Osteoblast (primary cell): ENCODE measurements at places on chromosomes 6 and 20.
A peak's percentile ranks its signal among the peaks of the same experiment; 100 is the strongest.

GRCh38 chr6:105818505-105818904 is 267.6 kb upstream of the PRDM1 start:
- no peak for DNase-seq

DNA sequence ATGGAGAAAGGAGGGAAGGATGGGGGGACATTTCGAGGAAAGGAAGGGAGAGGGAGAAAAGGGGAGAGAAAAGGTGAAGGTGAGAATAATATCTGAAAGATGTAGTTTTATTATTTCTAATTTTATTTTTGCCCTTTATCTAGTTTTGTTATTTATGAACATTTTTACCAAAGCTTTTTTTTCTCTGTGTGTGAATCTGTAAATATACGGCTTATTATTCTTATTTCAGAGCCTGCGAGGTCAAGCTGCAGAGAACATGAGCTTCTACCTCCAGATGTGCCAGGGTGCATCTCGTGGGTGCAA is 35.0 kb downstream of the HLA-A start:
- DNase-seq = no peak

DNA sequence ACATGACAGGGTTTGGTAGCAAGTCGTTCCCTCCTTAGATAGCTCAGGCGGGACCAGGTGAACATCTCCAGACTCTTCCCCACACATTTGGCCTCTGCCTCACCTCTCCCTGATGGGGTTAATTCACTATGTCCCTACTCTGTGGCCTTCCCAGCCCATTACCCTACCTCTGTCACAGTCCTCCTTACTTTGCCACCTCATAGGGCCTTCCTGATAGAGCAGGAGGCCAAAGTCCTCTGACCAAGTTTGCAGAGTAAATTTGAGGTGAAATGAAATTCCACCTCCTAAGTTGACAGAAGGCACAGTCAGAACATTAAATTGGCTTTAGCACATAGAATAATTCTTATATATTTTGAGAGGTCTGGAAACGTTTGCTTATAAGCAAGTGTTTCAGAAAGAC is 53.1 kb upstream of the ARMC2 start:
- DNase-seq = peak; percentile 42

DNA sequence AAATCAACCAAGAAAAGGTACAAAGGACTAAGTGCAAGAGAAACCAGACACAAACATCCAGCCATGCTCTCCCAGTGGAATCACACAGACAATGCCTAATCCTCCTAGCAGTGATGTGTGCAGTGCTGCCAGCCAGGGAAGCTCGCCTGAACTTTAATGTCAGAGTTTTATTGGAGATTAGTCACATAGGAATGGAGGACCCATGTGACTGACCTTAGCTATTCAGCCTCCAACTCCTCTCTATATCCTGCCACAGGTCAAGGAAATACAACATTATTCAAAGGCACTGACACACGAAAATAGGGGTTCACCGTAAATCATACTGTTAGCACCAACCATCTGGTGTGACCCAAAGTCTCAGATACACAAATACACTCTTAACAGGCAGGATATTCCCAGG is 684.6 kb downstream of the DOK5 start:
- DNase-seq = no peak

DNA sequence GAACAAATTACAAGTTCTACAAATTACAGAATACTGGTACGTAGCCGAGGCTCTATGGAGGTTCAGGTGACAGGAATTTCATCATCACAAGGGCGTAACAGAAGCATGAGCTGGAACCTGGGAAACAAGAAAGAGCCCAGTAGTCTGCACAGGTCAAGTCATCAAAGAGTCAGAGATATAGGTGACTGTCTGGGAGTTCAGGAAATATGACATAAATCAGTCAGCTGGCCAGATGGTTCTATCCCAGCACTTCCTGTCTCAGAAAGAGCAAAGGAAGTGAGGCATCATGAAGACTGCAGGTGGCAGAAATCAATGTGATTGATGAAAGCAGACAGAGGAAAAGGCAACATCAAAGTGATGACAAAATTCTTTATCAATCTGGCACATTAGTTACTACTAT is 23.3 kb downstream of the MYCT1 start:
- DNase-seq = no peak

GRCh38 chr6:41625442-41625841 is 12.8 kb upstream of the MDFI start:
- peak; percentile 72 for DNase-seq

DNA sequence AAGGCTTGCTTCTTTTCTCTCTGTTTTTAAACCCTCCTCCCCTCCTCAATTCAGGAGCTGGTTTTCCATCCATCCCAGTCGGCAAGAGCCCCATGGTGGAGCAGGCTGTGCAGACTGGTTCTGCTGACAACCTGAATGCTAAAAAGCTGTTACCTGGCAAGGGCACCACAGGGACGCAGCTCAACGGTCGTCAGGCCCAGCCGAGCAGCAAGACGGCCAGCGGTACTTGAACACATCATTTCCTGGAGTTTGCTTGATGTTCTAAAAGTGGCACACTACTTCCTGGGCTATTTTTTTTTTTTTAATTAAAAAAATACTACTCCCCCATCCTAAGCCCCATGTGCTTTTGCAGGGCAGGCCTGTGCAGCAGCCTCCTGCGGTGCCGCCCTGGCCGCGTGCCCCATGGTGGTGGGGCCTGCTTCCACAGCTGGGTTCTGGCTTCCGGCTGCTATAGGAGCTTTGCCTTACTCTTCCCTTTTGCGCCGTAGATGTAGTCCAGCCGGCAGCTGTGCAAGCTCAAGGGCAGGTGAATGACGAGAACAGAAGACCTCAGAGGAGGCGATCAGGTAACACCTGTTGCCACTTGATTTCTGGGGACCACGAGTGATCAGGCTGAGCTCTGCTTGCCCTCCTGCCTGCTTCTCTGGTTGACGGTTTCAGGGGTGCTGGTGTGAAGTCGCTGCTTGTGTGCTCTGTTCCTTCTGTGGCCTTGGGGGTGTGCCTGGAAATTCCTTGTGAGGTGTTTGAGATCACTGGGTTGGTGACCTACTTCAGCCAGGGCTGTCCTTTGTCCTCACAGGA is 7.7 kb downstream of the LSM14B start:
- DNase-seq = peak; percentile 63

GRCh38 chr6:136950436-136951126 is 28.5 kb downstream of the SLC35D3 start:
- no peak for DNase-seq

- DNase-seq = peak; percentile 73
Observed at GRCh38 chr20:1881240-1881835, 13.9 kb upstream of the SIRPA start.

- DNase-seq = no peak
Observed at GRCh38 chr6:22164236-22164635, 132.6 kb downstream of the PRL start.

- no peak for DNase-seq
Observed at GRCh38 chr6:131807321-131807643, 538 bp upstream of the ENPP1 start.

- no peak for DNase-seq
Observed at GRCh38 chr6:81785377-81785776, 32.9 kb upstream of the TENT5A start.

DNA sequence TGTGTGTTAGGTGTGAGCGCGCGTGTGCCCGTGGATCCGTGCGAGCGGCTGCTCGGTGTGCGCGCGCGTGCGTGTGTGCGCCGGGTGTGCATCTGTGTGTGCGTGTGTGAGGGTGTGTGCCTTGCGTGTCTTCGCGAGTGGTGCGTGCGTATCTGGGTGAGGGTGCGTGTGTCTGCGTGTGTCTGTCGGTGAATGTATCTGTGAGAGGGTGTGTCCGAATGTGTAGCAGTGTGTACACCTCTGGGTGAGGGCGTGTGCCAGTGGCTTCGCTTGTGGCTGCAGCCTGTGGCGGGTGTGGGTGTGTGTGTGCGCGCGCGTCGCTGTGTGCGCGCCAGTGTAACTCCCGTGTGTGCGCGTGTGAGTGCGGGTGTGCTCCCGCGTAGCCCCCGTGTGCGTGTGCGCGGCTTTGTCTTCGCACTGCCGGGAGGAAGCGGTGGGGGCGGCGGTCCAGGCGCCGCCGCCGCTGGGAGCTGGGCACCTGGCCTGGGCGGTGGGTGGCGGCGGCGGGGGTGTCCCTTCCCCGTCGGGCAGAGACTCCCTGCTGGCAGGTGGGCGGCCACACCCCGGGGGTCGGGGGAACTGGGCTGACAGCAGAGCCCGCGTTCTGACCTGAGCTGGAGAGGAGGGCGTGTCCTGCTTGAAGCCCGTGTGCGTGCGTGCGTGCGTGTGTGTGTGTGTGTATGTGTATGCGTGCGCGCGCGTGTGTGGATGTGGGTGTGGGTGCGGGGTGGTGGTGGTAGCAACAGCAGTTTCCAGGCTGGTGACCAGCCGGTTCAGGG is 61.3 kb upstream of the EPB41L1 start:
- no peak for DNase-seq

- DNase-seq = no peak
Observed at GRCh38 chr20:21234324-21234723, 68.8 kb upstream of the XRN2 start.

DNA sequence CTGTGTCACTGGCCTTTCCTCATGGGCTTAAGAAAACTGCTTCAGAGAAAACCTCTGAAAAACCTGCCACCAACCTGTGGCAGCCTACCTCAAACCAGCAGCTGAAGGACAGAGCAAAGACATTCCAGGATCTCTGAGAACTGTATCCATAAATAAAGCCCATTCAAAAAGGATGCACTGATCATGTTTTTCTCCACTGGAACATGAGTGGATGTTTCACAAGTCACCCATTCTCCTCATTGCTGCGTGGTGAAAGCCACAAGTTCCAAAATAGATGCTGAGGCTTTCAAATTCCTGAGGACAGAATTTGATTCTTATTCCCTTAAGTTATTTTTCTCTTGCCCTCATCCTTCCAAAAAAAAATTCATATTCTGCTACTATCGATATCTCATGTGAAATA is 280.6 kb downstream of the KHDC1L start:
- DNase-seq = no peak

- DNase-seq = peak; percentile 26
Observed at GRCh38 chr20:62198496-62198895, 15.7 kb downstream of the MTG2 start.

GRCh38 chr6:72672906-72673305 is 51.0 kb downstream of the KCNQ5 start:
- no peak for DNase-seq

DNA sequence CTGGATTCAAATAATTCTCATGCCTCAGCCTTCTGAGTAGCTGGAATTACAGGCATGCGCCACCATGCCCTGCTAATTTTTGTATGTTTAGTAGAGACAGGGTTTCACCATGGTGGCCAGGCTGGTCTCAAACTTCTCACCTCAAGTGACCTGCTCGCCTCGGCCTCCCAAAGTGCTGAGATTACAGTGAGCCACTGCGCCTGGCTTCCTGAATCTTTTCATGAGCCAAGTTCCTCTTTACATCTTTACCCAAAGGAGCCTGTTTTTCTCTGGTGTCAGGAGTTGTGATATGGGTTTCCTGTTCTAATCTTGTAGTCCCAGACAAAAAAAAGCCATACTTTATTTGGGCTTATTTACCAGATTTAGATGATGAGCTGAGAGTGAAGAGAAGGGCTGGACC is 34.4 kb downstream of the PCNA start:
- no peak for DNase-seq

DNA sequence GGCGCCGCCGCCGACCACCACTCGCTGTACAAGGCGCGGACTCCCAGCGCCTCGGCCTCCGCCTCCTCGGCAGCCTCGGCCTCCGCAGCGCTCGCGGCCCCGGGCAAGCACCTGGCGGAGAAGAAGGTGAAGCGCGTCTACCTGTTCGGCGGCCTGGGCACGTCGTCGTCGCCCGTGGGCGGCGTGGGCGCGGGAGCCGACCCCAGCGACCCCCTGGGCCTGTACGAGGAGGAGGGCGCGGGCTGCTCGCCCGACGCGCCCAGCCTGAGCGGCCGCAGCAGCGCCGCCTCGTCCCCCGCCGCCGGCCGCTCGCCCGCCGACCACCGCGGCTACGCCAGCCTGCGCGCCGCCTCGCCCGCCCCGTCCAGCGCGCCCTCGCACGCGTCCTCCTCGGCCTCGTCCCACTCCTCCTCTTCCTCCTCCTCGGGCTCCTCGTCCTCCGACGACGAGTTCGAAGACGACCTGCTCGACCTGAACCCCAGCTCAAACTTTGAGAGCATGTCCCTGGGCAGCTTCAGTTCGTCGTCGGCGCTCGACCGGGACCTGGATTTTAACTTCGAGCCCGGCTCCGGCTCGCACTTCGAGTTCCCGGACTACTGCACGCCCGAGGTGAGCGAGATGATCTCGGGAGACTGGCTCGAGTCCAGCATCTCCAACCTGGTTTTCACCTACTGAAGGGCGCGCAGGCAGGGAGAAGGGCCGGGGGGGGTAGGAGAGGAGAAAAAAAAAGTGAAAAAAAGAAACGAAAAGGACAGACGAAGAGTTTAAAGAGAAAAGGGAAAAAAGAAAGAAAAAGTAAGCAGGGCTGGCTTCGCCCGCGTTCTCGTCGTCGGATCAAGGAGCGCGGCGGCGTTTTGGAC is 2.0 kb downstream of the SOX4 start:
- DNase-seq = peak; percentile 74

- no peak for DNase-seq
Observed at GRCh38 chr20:16714751-16715150, 15.1 kb upstream of the SNRPB2 start.

- DNase-seq = peak; percentile 58
Observed at GRCh38 chr20:60137657-60138245, 179.5 kb downstream of the CDH26 start.

GRCh38 chr6:25411316-25411950 is 132.3 kb downstream of the CARMIL1 start:
- no peak for DNase-seq

DNA sequence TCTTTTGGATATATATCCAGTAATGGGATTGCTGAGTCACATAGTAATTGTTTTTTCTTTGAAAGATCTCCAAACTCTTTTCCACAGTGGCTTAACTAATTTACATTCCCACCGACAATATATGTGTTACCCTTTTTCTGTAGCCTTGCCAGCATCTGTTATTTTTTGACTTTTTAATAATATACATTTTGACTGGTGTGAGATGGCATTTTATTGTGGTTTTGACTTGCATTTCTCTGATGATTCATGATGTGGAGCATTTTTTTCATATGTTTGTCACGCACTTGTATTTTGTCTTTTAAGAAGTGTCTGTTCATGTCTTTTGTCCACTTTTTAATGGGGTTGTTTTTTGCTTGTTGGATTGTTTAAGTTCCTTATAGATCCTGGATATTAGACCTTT is 58.9 kb upstream of the OPRM1 start:
- DNase-seq = no peak

GRCh38 chr6:156242206-156242605 is 535.0 kb upstream of the ARID1B start:
- no peak for DNase-seq

- DNase-seq = no peak
Observed at GRCh38 chr6:126811321-126811720, 307.1 kb upstream of the RSPO3 start.

DNA sequence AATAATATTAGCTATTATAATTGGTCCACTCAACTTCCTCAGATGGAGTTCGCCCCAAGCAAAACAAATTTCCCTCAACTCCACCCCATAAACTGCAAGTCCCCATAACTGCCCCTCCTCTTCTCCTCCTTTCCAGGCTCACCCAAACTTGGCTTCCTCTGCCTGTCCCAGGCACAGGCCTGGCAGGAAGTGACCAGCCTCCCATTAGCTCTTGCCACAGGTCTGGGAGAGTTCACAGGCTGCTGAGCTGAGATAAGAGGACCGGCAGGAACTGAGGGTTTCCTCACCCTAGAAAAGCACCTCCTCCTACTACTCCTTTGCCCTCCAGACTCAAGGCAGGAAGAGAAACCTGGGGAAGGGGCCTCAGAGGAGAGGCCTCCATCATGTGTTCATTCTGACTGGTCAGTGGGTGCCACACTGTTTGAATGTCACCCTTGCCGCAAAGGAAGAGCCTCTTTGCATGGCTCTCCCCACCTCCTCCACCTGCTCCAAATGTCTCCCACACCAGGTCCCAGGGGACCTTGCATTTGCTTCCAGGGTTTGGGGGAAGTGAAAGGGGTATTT is 24.5 kb upstream of the SMIM29 start:
- peak; percentile 84 for DNase-seq

- no peak for DNase-seq
Observed at GRCh38 chr6:129673748-129674147, 36.2 kb downstream of the ARHGAP18 start.
